ENCODE measurements at places on chromosomes 7 and 10.

DNA sequence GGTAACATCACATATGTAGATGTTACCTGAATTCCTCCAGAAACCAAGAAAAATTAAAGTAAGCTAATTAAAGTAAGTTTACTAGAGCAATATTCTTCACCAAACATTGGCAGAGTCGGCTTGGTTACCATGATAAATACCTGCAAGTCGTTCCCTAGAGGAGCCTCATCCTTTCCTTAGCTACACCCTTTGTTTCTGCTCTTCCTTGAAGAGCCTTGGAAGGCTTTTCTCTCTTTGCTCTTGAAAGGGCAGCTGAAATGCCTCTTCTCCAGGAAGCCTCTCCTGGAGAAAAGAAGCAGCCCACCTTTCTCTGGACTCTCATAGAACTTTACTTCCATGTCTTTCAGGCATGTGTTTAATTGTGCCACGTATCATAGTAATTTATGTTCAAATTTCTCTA is 34.9 kb upstream of the CALD1 start:
- DNase-seq, result no peak

GRCh38 chr10:43866712-43867111 is 218.0 kb upstream of the ZNF32 start:
- DNase-seq, result no peak

GRCh38 chr10:71729161-71729636 is 9.6 kb upstream of the C10orf105 start:
- peak; percentile 85 for DNase-seq

DNA sequence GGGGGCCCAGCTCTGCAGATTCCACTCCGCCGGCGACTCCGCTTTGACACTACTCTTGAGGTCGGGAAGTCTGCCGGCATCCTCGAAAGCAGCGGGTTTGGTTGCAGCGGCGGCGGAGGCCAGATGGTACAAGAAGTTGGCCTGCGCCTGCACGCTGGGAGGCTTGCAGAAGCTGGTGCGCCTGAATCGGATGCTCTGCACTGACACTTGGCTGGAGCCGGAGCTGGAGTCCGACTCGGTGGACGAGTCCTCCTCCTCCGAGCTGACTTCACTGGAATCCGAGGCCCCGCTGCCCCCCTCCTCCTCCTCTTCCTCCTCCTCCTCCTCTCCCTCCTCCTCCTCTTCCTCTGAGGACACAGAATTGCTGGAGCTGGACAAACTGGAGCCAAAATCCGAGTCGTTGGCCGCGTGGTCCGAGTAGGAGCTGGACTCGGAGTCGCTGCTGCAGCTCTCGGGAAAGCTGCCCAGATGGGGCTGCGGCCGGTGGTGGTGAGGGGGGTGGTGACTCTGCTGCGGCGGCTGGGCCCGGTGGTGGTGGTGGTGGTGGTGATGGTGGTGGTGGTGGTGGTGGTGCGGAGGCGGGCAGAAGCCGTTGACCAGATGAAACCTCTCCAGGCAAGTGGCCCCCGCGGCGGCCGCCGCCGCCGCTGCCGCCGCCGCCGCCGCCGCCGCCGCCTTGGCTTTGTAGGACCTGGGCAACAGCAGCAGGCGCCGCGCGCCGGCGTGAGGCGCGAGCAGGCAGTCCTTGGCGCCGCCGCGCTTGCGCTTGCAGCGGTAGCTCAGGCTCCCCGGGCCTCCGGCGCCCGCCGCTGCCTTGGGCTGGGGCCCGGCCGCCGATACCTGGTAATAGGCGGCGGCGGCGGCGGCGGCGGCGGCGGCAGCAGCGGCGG is 9.0 kb downstream of the SKIDA1 start:
- DNase-seq, result peak; percentile 66

DNA sequence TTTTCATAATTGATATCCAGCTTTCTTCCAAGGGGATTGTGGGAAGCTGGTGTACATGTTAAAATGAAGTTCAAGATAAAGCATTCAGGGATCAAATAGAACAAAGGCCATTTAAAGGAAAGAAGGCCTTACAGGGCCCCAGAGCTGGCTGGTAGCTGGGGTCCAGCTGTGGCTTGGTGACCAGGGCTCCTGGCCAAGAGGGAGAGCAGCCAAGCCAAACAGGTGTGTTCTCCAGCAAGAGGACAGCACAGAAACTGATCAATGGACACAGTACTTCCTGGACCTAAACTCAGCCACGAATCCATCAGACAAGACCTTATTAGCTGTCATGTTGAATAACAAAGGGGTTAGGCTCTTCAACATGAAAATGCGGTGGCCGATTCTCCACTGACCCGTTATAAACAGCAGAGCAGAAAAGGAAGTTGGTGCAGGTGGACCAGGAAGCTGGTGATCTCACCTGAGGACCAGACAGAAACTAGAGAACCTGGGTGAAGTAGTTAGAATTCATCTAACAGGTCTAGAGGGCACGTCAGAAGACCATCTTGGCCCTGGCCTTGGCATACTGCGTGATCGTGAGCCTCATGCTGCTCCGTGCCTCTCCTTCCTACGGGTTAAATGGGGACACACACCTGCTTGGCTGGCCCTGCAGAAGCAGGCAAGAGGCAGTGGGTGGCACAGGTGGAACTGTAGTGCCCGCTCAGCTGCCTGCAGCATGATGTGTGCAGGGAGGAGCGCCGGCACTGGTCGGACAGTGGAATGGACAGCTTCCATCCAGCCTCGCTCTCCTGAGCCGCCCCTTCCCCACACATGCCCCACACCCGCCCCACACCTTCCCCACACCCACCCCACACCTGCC is 53.8 kb downstream of the PARP12 start:
- DNase-seq, result no peak
